Activated CD4-positive, alpha-beta memory T cell treated with anti-CD3 and anti-CD28 coated beads for 36 hours (primary cell): ENCODE measurements at places on chromosomes 1 and 21.

GRCh38 chr21:41552254-41552653 lies 44.3 kb upstream of the TMPRSS2 start:
- no peak for DNase-seq

- DNase-seq: no peak
These were observed 132.4 kb downstream of the MAP3K21 start for GRCh38 chr1:233459968-233460367.

- no peak for DNase-seq
These were observed 8.2 kb downstream of the SON start for GRCh38 chr21:33550772-33551660.

DNA sequence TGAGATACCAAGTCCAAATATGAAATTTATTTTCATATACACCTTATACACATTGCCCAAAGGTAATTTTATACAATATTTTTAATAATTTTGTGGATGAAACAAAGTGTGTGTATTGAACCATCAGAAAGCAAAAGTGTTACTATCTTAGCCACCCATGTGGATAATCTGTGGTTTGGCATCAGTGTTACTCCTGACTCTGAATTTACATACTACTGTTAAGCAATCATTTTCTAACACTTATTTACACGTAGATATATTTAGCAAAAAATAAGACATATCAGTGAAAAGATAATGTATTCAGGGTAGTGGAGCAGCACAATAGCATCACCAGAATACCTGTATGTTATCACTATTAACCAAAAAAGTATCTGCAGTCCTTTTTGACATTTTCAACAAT lies 23.8 kb downstream of the DENND2D start:
- DNase-seq: no peak

- no peak for DNase-seq
These were observed 142.0 kb downstream of the ZNF648 start for GRCh38 chr1:181919542-181919941.

DNA sequence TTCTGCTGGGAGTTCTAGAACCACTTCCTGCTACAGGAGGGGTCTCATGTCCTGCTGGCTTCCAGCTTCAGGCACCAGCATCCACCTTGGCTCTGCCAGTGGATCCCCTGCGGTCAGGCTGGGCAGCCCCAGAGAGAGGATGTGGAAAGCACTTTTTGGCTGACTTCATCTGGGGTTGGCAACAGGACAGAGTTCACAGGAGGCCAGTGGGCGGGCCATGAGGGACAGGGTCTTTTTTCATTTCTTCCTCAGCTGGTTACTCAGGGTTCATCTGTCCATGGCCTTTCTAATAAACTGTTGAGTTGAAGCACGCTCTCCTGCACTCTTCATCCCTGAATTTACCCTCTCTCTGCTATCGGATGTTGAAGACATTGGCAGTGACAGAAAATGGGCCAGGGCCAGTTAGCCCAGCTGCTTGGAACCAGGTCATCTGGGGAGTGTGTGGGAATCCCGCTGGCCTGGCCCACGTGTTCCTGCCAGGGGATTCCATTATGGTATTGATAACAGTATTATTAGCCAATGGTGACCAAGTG lies 45.2 kb downstream of the RPS6KA1 start:
- no peak for DNase-seq

- peak; percentile 24 for DNase-seq
These were observed 175.5 kb downstream of the CLIC6 start for GRCh38 chr21:34844013-34844923.

DNA sequence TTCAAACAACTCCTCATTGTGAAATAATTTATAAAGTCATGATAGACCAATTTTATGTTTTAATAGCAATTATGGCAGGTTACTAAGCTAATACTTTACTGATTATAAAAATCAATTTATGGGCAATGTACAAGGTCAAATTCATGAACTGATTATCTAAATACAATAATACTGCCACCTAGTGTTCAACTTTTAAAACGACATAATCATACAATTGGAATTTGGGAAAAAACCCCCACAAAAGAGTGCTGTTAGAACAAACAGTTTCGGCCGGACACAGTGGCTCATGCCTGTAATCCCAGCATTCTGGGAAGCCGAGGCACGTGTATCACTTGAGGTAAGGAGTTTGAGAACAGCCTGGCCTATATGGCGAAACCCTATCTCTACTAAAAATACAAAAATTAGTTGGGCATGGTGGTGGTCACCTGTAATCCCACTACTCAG lies 14.0 kb downstream of the GTF2B start:
- no peak for DNase-seq

DNA sequence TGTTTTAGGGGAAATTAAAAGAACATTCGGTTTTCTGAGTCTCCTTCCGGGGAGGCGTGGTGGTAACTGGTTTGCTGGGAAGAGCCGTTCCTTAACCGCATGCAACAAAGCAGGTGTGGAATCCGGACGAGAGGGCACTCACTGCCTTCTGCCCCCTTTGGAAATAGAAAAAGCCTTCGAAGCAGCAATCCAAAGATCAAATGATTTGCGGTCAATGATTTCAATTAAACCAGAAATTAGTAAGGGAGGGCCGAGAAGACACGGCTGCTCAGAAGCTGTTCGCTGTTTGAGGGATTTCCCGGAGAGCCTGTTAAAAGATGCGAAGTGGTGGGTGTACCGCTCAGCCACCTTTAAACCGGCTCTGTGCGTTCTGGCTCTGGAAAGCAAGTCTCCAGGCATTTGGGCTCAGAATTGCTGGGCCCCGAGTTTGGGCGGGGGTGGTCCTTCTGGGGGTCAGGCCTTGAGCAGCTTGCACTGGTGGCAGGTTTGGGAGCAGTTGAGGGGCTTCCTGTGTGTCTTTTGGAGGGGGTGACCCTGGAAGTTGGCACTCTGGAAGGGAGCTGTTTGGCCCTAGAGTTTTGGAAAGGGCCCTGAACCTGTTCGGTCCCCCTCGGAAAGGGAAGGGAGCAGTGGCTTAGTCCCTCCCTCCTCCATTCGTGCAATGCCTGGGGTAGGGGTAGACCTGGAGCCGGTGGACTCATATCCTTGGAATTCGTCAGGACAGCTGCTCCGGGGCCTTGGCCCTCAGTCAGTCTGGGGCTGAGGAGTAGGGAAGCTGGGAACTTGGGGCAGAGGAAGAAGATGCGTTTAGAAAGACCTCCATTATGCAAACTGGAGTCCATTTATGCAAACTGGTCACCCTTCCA lies 3.1 kb downstream of the SIM2 start:
- peak; percentile 34 for DNase-seq

DNA sequence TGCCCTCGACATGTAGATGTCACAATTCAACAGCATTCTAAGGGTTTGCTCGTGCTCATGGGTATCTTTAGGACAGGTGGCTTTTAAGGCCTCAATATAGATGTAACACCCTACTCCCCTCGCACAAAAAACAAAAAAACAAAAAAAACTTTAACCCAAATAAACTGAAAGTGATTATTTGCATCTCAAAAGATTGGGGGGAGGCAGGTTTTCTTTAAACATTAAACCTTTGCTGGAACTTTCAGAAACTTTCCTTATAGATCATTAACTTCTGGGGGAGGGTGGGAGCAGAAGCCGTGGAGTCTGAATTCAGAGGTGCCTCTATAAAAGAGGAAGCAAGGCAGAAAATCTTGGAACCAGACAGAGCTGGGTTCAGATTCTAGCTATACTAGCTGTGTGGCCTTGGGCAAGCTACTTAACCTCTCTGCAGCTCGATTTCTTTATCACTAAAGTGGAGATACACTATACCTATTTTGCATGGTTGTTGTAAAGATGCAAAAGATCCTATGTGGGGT lies 3.2 kb upstream of the KIAA1614 start:
- DNase-seq: no peak

GRCh38 chr21:43800124-43800523 lies 10.7 kb downstream of the RRP1 start:
- no peak for DNase-seq

DNA sequence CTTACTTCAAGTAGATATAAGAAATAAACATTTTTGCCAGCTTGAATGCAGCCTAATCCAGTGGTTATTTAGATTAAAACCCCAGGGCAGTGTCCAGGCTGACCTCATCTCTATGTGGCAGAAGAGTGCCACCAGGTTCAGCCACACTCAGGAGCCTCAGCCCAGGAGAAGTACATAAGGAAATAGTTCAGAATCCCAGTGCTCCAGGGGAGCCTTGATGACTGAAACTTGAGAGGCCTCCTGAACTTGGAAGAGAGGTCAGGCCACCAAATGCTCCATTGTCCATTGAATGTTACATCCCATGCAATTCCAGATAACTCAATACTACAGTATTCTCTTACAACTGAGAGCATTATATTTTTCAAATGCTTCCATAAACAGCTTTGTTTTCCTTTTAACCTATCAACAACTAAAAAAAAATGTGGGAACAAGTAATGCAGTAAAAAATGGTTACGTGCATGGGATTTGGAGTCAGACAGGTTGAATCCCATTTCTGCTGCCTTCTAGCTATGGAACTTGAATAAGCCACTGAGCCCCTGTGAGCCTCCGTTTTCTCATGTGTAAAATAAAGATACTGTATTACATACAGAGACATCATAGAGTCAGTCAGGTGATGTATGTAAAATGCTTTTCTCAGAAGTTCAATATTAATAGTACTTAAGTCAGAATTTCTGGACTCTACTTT lies 248.0 kb downstream of the PLPP3 start:
- DNase-seq: no peak

GRCh38 chr1:201544710-201545109 lies 5.8 kb downstream of the NAV1 start:
- no peak for DNase-seq

DNA sequence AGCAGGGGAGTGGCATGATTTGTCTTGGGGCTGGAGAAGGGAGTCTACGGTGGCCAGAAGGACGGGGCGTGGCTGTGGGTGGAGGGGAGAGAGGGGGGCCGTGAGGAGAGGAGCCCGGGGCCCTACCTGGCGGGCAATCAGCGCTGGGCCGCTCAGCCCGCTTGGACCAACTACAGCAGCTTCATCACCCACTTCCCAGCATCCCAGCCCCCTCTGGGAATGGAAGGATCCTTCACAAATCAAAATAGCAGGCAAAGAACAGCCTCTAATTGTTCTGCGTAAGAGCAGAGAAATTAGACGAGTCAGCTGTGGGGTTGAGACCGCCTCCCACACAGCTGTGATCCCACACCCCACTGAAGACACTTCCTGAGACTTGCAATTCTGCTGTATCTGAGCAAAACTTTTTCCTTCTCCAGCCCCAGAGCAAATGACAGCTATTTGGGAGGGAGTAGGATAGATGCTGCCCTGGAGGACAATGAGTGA lies 43.5 kb downstream of the OPRD1 start:
- DNase-seq: no peak

GRCh38 chr1:86052948-86053698 lies 103.4 kb downstream of the COL24A1 start:
- no peak for DNase-seq

- no peak for DNase-seq
These were observed 49.6 kb downstream of the INTS7 start for GRCh38 chr1:211985556-211986264.

GRCh38 chr1:190908691-190909090 lies 431.0 kb upstream of the BRINP3 start:
- no peak for DNase-seq
